Muscle of arm (tissue), 14 donors: ENCODE measurements at places on chromosomes 16 and 17. TPM values are rescaled to one million over a fixed set of nuclear protein-coding genes. Genes with fewer than 3 reads are reported as not detected.

CES4A gene
- polyA plus RNA-seq = 2.3 TPM

CCL5 gene
- 1.0 TPM for polyA plus RNA-seq

MT1H gene
- not detected for polyA plus RNA-seq

KRT31 gene
- polyA plus RNA-seq = 6.3 TPM

- peak; percentile 91 for DNase-seq
These were observed 81.4 kb upstream of the DYNLRB2 start for GRCh38 chr16:80459331-80459777.

GRCh38 chr17:66506641-66507040 is 204.2 kb downstream of the PRKCA start:
- no peak for DNase-seq

GRCh38 chr17:15944759-15945526 is at the start of gene ADORA2B:
Gene ADORA2B (plus strand): TSS chr17:15945130. CDS start chr17:15945249, 119 bp downstream.
- DNase-seq = peak; percentile 58

GRCh38 chr16:11217651-11218603 is 38.1 kb downstream of the SOCS1 start:
- no peak for DNase-seq

DNA sequence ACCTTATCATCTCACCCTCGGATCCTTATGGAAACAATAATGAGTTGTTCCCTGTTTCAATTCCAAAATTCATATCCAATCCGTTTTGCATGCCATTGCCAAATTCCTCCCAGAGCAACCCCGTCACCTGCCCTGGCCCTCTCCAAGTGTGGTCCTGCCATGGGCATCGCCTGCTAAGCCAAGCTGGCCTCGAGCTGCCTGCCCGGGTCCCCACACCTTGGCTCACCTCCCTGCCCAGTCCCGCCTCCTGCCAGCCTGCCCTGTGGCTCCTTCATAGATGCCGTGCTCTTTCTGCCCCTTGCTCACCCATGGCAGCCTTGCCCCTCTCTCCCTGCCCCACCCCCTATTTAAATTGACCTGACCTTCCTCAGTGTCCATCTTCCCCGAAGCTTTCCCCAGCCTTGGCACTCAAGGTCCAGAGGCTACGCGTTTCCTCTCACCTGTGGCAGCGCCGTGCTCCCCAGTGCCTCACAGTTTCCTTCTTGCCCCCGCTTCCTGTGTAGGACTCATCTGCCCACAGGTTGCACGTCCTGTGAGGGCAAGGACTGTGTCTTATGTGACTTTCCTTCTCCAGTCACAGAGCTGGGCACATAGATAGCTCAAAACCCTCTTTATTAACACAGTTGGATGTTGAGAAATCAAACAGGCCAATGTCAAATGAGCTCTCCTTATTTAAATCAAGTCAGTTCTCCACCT is 12.7 kb downstream of the MAPT start:
- DNase-seq = no peak

DNA sequence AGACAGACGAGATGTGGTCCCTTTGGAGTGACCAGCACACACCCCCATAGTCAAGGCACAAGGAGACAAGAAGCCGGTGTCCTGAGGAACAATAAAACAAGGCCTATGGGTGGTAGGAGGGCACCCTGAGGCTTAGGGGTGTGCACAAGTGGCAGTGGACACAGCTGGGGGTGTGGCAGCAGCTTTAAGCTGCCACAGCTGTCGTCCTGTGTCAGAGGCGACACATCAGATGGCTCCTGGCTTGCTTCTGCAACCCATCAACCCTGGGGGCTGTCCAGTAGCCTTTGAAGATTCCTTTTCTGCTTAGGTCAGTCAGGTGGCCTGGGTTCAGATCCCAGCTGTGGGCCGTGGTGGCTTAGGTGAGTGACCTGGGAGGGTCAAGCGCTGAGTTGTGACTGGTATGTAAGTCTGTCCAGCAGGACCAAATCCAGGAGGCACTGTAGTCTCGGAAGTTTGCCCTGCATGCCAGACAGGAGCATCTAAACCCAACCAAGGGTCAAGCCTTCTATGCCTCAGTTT is 15.8 kb downstream of the DRC3 start:
- DNase-seq = no peak

GRCh38 chr16:75491876-75492275 is 3.4 kb downstream of the CHST6 start:
- DNase-seq = no peak

GRCh38 chr16:19344224-19344801 is 58.8 kb downstream of the CLEC19A start:
- DNase-seq = no peak

DNA sequence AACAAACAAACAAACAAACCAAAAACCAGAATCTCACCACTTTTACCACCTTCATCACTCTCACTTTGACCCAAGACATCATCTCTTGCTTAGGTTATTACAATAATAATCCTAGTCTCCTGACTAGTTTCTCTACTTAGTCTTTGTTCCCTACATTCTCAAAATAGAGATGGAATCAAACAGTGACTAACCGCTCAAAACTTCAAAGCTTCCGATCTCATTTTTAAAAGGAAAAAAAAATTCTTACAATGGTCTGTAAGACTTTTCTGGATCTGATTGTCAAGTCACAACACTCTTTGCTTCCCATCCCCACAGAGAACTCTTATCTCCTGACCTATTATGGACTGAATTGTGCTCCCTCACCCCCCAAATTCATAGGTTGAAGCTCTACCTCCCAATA is 60.9 kb downstream of the SPAG9 start:
- no peak for DNase-seq

GRCh38 chr17:13550291-13550690 is 51.4 kb downstream of the HS3ST3A1 start:
- DNase-seq = no peak

GRCh38 chr16:79372503-79373184 is 227.9 kb downstream of the MAF start:
- DNase-seq = no peak

DNA sequence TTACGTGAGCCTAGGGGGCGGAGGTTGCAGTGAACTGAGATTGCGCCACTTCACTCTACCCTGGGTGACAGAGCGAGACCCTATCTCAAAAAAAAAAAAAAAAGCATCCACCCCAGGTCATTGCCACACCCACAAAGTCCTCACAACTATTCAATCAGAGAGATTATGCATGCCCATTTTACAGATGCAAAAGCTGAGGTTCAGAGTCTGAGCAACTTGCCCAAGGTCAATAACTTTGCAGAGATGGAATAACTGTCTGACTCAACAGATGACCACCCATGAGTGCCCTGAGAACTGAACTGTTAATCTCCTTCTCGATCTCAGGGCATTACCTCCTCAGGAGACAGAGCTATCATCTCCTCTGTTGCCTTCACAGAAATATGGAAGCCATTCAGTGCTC is 5.5 kb upstream of the TMEM114 start:
- DNase-seq = no peak

- DNase-seq = no peak
These were observed 16.2 kb downstream of the DYNLRB2 start for GRCh38 chr16:80557037-80557436.

DNA sequence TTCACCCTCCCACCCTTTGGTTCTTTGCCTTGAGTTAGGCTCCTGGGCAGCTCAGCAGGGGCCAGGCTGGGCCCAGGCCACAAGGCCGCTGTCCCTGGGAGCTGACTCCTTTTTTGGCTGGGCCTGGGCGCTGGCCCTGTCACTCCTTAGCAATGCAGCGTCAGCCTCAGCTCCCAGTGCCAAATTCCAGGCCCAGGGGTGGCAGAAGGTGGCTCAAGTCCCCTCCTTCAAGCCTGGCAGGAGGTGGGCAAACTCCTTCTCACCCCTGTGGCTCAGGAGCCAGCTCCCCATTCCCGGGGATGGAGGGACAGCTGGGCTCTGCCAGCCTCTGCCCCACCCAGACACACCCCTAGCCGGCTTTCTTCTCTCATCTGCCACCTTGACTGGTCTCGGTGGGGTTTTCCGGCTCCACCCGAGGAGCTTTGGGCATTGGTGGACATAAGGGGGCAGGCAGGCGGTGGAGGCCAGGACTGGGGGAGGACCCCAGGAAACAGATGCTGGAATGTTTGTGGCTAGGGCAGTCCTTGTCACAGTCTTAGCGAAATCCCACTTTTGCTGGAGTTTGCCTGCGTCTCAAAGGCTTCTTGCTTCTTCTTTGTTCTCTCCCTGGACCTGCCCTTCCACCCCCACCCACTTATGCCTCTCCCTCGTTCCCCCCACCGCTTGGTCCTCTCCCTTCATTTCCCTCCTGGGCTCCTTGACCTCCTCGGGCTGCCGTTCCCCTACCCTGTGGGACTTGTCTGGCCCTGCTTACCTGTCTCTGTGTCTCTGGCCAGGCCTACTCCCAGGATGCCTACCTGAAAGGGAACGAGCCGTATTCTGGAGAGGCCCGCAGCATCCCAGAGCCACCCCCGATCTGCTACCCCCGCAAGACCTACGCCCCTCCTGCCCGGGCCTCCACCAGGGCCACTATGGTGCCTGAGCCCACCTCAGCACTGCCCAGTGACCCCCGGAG is 37.4 kb downstream of the ARHGAP23 start:
- no peak for DNase-seq
